Central memory CD8-positive, alpha-beta T cell (primary cell): ENCODE measurements at places on chromosomes 1 and 21.

- DNase-seq: no peak
These were observed 68.4 kb downstream of the GDAP2 start for GRCh38 chr1:117860896-117861610.

GRCh38 chr1:210003501-210003900, 65.5 kb downstream of the SYT14 start:
- no peak for DNase-seq

- DNase-seq: no peak
These were observed 1029.1 kb upstream of the NCAM2 start for GRCh38 chr21:19969156-19969555.

- no peak for DNase-seq
These were observed 158.3 kb upstream of the CACNA1E start for GRCh38 chr1:181324797-181325616.

- DNase-seq: no peak
These were observed 821.3 kb downstream of the USP25 start for GRCh38 chr21:16550917-16551741.

DNA sequence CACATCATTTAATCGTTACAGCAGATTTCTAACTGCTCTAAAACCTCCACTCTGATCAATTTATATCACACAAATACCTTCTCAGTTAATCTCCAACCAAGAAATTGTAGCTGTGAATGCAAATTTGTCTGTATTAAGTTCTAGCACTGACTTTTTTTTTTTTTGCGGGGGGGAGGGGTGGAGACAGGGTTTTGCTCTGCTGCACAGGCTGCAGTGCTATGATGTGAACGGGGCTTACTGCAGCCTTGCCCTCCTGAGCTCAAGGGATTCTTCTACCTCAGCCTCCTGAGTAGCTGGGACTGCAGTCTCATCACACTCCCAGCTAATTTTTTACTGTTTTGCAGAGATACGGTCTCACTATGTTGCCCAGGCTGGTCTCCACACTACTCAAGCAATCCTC, 163.6 kb downstream of the RERE start:
- DNase-seq: no peak

GRCh38 chr1:203538726-203539125, 44.8 kb downstream of the OPTC start:
- no peak for DNase-seq

DNA sequence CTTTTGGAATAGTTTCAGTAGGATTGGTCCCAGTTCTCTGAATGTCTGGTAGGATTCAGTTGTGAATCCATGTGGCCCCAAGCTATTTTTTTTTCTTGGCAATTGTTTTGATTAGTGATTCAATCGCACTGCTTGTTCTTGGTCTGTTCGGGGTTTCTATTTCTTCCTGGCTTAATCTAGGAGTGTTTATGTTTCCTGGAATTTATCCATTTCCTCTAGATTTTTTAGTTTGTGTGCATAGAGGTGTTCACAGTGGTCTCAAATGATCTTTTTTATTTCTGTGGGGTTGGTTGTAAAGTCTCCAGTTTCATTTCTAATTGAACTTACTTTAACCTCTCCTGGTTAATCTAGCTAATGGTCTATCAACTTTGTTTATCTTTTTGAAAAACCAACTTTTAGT, 117.6 kb downstream of the NME7 start:
- no peak for DNase-seq

- DNase-seq: no peak
These were observed 199.9 kb upstream of the FMN2 start for GRCh38 chr1:239891621-239892358.

DNA sequence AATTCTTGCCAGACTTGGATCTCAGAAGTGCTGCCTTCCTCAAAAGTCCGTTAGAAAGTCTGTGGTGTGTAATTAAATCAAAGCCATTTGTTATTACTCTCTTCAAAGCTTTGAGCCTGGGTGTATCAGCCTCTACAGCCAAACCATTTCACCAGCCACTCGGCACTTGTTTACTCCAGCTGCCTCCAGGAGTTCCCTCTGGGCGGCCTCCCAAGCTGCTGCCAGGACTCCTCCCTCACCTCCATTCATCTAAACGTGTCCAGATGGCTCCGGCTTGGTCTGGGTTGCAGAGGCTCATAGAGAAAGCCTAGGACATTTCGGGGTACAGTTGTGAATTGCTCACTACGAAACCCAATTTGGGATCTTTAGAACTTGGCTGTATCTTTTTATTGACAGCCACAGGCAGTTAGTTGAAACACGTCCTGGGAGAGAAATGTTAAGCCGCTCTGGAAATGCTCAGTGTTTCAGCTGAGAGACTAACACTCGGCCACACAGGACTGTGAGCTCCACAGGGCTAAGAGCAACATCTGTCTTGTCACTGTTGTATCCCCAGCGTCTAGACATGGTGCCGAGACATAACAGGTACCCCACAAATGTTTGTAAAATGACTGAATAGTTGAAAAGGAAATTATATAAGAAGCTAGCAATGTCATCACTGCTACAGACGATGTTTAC, 116.9 kb upstream of the NGF start:
- DNase-seq: no peak

- no peak for DNase-seq
These were observed 313.1 kb upstream of the TMPRSS15 start for GRCh38 chr21:18716578-18717138.

- no peak for DNase-seq
These were observed 109.5 kb upstream of the ADAR start for GRCh38 chr1:154717528-154717924.

DNA sequence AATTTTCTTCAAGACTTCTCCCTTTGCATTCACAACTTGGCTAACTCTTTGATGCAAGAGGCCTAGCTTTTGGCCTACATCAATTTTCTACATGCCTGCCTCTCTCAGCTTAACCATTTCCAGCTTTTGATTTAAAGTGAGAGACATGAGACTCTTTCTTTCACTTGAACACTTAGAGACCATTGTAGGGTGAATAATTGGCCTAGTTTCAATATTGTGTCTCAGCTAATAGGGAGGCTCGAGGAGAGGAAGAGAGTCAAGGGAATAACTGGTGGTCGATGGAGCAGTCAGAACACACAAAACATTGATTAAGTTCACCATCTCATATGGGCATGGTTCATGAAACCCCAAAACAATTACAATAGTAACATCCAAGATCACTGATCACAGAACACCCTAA, 225.5 kb downstream of the TPR start:
- DNase-seq: no peak

GRCh38 chr21:37006486-37007291, at the start of gene RIPPLY3:
TSS of gene RIPPLY3 (plus strand) at chr21:37006702. CDS start at chr21:37006773, 71 bp downstream.
- no peak for DNase-seq

- peak; percentile 64 for DNase-seq
These were observed 17.2 kb upstream of the RASSF5 start for GRCh38 chr1:206489980-206490770.

GRCh38 chr1:34590211-34590623, 164.6 kb upstream of the GJB5 start:
- DNase-seq: no peak

DNA sequence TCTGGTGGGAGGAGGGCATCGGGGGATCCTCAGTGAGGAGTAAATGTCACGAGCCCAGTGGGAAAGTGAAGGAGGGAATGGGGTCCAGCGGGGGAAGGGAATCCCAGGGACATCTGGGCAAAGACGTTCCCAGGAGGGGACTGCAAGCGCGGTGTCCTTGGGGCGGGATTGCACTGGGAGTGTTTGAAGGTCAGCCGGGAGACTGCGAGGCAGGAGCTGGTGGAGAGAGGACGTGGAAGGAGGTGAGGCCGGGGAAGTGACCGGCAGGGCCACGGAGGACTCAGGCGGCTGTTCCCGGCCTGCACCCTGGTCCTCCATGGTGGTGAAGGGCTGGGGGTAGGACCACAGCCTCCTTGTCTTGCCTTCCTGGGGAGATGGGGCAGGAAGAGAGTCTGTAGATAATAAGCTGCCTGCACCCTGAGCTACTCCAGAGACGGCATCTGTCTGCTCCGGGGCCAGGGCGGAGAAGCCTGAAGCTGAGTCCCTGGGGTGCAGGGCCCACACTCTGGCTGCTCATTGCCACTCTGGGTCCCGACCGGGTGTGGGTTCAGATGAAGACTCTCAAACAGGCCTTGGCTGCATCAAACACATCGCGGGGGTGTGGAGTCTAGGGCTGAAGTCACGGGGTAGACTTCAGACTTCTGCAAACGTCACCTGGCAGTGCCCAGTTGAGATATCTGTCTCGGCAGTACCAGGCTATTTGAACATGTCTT, 264.8 kb downstream of the CAMTA1 start:
- DNase-seq: no peak

GRCh38 chr1:193729429-193729828, 543.0 kb upstream of the B3GALT2 start:
- no peak for DNase-seq

DNA sequence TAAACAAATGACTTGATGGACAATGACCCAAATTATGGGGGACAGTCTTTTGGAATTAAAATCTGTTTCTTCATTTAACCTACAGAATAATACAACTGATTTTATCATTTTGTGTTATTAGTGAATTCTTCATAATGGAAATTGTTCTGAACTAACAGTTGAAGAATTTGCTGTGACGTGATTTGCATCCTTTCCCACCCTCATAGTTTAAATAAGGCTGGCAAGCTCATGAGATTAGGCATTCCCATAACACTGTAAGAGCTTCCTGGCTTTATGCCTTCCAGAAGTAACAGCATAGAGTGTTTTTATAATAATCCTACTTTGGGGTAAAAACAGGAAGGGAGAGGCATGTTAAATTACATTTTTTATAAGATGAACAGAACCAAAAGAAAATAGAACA, 95.7 kb downstream of the ATP6V1G3 start:
- no peak for DNase-seq

DNA sequence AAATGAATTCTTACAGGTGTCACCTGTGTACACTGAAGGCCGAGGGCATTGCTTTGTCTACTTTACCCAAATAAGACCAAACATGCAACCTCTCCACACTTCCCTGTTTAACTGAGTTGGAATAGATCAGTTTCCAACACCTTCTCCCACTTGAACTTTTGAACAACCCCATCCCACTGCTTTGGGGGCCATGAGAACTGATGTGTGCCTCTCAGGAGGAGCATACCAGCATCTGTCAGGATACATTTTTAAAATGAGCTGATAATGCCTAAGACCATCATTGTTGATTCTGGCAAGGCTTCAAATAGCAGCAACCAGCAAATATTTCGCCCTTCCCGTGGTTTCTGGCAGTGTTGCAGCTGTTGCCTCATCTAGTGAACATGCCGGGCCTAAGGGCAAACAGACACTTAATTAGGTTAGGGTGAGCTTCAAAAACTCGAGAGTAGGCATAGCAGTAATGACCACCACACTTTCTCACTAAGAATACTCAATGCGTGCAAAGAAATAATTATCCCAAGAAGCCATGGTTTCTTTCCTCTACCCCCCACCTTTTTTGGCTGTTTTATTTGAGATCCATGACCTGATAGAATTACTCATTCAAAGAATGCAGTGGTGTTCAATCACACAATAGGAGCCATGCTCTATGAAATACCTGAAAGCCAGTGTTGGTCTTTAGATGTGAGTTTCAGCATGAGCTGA, 63.7 kb downstream of the MAP10 start:
- no peak for DNase-seq

DNA sequence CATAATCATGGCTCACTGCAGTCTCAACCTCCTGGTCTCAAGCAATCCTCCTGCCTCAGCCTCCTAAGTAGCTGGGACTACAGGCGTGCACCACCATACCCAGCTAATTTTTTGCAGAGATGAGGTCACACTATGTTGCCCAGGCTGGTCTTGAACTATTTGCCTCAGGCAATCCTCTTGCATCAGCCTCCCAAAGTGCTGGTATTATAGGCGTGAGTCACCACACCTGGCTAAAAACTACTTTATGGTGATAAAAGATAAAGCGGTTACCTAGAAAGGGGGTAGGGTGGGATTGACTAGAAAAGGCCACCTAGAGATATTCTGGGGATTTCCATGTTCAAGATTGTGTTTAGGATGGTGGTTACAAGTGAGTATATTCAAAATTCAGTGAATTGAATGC, 5.0 kb downstream of the TSTD1 start:
- DNase-seq: no peak

DNA sequence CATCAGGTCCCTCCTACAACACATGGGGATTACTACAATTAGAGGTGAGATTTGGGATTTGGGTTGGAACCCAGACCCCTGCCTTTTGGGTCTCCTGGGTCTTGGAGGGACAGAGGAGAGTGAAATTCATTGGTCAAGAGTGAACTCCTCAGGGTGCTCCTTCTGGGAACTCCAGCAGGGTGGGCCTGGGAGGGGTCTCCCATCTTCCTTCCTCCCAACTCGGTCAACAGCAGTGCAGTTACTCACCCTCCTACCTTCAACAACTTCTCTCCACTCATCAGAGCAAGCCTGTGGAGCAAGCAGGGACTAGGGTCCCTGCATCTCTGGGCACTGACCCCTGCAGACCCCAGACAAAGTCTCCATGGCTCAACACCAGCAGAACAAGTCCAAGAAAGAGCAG, 89.3 kb upstream of the TMPRSS2 start:
- no peak for DNase-seq

GRCh38 chr1:226491093-226491850, 57.3 kb upstream of the STUM start:
- no peak for DNase-seq

DNA sequence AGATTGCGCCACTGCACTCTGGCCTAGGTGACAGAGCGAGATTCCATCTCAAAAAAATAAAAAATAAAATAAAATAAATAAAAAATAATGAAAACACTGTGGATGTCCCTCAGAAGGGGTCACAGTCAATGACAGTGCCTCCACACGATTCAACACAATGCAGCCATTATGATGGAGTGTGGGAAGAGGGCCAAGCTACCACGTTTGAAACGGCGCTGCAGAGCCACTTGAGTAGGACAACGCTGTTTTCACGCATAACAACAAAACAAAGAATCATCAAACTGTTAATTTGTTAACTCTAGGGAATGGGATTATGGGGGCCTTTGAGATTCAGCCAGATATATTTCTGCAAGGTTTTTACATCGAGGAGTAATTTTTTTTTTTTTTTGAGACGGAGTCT, 36.5 kb downstream of the NKAIN1 start:
- DNase-seq: no peak

GRCh38 chr1:170001266-170001665, 73.2 kb downstream of the KIFAP3 start:
- DNase-seq: no peak

DNA sequence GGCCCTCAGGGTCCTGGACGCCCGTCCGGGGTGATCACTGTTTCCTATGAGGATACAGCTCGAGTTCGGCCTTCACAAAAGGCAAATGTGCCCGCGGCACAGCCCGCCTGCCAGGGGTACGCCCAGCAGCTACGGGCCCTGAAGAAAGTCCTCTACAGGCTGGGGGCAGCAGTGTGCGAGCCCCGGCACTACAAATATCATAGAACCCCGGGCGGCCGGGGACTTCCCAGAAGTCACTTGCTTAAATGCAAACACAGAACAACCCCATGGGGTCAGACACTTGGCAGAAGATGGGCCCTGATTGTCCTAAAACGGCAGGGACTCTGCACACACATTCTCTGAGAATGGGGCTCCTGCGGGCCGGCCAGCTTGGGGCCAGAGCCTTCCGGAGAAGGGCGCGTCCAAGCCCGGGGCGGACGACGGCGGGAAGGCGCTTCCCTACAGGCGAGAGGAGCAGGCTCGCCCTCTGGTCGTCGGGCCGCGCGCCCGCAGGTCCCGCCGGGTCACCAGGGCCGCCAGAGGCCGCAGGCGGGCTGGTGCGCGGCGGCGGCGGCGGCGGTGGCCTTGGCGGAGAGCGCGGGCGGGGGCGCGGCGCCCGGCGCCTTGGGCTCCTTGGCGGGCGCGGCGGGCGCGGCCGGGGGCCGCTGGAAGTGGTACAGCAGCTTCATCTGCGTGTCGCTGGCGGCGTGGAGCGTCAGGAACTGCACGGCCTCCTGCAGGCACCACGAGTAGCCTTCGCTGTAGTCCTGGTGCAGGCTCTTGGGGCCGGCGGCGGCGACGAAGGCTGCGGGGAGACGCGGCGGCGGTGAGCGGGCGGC, 888 bp downstream of the HES5 start:
- no peak for DNase-seq
